ENCODE measurements at places on chromosomes 1 and 21.

GRCh38 chr21:15552914-15553494 lies 176.8 kb upstream of the USP25 start:
- DNase-seq = no peak

DNA sequence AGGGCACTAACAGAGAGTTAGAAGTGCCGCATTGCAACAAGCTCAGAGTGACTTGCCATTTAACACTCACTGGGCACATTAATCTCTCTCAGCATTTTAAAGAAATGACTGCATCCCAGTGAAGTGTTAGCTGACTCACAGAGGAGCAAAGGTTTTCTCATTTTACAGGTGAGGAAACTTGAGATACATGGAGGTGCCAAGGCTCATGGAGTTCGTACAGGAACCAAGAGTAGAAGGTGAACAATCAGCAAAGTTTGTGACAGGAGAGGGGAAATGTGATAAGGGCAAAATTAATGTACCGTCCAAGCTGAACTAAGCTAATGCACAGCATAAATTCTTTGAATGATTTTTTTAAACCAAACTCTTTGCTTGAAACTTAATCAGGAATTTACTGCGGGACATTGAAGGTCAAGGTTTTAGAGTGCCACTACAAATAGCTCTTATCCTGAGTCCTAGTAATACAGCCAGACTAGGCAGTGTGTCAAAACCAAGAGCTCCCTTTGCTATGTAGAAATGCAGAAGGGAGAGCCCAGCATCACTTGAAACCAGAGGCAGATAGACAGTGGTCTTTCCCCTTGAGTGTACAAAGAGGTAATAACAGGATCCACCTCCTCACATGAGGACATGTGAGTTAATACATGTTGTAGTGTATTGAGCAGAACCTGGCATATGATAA lies 22.4 kb upstream of the NTPCR start:
- no peak for DNase-seq

- DNase-seq = no peak
Observed at GRCh38 chr1:115765091-115765490, 3.4 kb downstream of the CASQ2 start.

GRCh38 chr1:152168535-152168868 lies 9.5 kb upstream of the RPTN start:
- DNase-seq = no peak

DNA sequence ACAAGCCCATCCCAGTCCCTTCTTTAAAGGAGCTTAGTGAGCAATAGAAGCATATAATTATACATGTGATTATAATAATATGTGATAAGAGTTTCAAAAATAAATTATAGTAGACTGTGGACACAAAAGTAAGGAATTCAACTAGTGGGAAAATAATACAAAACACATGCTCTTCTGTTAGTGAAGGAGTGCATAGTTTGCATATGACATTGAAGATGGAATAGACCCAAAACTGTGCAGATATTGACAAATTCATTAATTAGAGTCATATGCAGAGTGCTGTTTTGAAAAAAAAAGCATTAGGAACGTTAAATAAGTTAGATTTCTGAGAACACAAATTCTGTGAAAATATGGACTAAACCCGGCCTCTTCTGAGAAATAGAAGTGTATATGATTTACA lies 278.8 kb downstream of the ASTN1 start:
- no peak for DNase-seq

GRCh38 chr1:74690909-74691308 lies 17.3 kb upstream of the ERICH3 start:
- no peak for DNase-seq

DNA sequence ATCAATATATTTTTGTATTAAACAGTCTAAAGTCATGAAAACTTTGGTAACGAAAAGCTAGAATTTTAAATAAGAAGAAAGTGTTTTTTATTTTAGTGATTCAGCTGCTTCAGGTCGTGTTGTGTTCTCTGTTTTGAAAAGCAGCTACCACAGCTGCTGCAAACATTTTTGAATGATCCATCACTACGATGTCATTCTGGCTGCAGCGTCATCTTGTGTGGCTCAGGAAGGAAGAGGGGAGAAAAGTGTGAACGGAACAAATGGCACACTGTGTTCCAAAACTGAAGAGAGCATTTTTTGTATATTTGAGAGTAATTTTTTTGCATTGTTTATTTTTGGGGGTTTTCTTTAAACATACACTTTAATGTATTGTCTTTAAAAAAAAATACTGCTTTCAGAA lies 323.0 kb upstream of the ADGRL2 start:
- no peak for DNase-seq

- DNase-seq = no peak
Observed at GRCh38 chr1:244160455-244161235, 109.6 kb downstream of the ZBTB18 start.

DNA sequence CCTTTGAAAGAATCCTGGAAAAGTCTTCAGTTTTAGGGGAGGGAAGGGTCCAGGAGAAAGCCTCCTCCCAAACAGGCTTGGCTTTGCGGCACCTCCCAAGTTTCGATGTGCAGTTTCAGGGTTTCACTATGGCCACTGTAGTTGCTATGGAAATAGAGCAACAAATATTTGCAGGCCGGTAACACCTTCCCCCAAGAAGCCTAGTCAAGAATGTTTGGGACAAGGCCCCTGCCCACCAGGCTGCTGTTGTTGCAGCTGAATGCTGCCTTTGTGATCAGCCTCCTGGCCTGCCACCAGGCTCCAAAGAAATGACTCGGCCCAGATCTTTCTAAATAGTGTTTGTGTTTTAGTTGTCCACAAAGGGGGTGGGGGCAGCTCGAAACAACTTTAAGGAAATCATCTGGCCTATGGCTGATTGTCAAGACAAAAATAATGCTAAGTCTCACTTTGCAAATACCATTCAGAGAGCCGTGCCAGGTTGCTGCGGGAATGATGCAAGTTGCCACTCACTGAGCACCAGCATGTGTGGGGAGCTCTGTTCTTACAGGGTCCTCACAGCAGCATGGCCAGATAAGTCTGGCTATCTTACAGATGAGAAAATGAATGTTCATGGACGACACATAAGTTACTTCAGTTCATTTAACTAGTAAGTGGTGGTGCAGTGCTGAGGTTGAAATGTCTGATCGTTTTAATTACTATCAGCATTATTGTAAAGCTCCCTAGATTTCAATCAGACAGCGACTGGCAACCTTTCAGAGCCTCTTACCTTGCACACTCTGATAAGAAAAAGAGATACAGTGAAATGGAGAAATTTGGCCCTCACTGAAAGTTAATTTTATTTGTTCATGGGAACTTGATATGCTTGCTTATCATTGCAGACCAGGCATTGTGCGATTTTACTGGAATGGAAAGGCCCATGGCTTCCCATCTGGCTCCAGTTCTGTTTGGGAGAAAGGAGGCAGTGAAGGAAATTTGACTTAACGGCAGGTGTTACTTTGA lies 91.2 kb upstream of the JUN start:
- no peak for DNase-seq

GRCh38 chr1:174258148-174258550 lies 98.8 kb downstream of the RABGAP1L start:
- DNase-seq = peak; percentile 5

DNA sequence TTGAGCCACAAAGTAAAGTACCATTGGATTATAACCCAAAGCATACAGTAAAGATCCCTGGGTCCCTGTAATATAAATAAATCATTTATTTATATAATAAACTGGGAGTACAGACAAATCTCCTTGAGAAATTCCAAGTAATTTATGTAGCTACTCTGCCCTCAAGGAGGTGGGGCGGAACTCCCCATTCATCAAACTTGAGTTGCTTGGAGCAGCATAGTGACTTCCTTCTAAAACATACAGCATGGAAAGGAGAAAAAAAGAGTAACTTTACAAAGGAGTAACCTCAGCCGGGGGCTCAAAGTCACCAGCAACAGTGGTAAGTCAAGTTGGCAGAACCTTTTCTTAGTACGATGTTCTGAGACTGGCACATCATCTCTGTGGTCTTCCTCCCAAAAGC lies 4.5 kb downstream of the LAPTM5 start:
- DNase-seq = no peak

- no peak for DNase-seq
Observed at GRCh38 chr1:183821309-183821888, 16.5 kb downstream of the RGL1 start.

DNA sequence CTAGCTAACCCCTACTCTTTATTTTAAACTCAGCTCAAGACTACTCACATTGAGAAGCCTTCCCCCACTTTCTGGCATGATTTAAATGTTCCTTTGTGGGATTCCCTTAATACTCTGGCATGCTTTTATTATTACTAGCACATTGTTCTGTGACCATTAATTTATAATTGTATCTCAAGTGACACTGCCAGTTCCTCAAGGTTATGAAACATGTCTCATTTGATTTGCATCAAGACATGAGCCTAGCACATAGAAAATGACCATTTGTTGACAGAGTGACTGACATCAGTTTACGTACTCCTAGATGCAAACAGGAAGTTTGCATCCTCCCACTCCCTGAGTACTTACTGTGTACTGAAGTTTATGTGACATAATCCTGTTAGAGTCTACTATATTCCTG lies 15.2 kb downstream of the RGS4 start:
- no peak for DNase-seq

DNA sequence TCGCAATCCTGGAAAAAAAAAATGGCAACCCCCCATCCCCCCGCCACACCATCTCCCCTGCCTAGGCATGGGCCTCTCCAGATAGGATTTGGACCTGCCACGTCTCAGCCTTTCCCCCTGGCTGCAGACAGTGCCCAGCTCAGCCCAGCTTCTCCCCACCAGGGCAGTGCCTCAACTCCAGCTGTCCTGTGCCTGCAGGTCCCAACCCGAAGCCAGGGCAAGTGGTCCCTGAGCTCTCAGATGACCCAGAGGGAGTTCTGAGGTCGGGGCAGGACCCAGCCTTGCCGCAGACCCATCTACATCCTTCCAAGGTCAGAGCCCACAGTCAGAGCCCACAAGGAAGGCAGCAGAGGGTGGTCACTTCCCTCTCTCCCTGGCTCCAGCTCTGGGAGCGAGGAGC lies 86.7 kb upstream of the POU3F1 start:
- no peak for DNase-seq

- no peak for DNase-seq
Observed at GRCh38 chr1:215181518-215181917, 99.0 kb downstream of the KCNK2 start.

- DNase-seq = no peak
Observed at GRCh38 chr1:162696286-162696862, 64.1 kb downstream of the DDR2 start.

GRCh38 chr1:30427545-30427944 lies 295.8 kb downstream of the MATN1 start:
- DNase-seq = no peak

- no peak for DNase-seq
Observed at GRCh38 chr1:48718705-48719104, 58.0 kb downstream of the BEND5 start.

- DNase-seq = no peak
Observed at GRCh38 chr1:40317394-40318074, 448 bp upstream of the COL9A2 start.

DNA sequence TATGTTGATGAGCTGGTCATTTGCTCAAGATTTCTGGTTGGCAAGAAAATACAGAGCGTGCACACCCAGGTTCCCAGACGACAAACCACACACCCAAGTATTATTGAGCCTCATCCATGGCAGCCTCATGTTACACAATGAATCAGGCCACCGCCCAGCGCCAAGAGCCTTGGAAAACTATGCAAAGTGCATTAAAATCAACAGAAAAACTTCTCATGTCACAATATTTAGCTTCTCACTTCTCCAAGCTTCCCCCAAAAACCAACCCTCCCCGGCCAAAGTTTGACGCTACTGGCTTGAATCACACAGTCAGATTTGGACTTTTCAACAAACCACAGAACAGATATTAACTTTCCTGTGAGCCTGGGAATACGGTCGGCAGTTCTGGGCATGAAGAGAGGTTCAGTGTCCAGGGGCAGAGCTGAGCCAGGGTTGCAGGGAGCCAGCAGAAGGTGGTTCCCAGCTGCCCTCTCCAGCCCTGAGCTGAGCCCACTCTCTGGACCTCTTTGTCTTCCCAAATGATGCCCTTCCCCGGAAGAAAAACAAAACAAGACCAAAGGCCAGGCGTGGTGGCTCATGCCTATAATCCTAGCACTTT lies 71.1 kb downstream of the SETD4 start:
- DNase-seq = no peak

GRCh38 chr21:36698981-36699545 lies at the start of gene SIM2:
TSS of gene SIM2 (plus strand) at chr21:36699115. CDS start at chr21:36699747, 632 bp downstream.
- no peak for DNase-seq

DNA sequence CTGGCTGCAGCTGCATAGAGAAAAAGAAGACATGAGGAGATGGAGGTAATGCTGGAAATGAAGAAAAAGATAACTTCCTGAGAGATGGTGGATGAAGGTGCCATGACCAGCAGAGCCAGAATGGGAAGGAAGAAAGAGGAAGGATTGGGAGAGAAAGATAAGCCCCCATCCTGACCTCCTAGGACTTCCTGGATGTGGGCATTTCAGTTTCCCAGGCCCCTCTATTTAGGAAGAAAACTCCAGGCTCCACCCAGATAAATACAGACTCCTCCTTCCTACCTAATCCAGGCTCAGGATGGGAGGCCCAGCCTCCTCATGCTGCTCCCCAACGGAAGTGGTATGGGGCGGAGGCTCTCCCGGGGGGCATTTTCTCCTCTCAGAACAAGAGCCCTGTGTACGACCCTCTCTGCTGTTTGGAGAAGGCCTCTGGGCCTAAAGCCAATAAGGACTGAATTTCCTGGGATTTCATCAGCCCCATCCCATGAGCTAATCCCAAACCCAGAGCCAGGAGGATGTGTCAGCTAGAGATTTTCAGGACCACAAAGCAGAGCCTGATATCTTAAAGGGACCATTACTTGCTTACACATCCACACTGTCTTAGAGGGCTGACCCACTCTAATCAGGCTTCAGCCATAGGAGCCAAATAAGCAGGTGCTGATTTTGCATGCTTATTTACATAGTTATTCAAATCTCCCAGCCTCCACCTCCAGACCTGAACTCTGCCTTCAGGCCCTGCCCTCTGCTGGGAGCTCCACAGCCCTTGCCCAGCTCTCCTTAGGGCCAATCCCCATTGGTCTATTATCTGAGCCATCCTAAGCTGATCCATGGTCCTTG lies 5.1 kb upstream of the ARHGEF2 start:
- DNase-seq = no peak

DNA sequence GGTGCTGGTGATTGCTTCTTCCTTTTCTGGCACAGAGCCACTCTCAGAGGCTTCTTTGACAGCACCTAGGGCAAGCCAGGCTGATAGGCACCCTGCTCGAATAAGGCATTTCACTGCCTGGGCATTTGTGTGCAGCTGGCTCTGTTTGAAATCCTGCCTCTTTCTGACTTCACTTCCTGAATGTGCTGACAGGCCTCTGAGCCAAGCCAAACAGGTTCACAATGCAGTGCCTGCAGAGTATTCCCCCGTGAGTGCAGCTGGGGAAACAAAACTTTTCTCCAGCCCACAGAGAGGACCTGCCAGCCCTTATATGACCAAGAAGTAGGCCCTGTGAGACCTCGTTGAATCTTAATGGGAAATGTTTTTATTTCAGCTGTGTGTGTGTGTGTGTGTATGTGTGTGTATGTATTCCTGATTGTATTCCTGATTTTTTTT lies 10.4 kb downstream of the JUN start:
- DNase-seq = no peak

DNA sequence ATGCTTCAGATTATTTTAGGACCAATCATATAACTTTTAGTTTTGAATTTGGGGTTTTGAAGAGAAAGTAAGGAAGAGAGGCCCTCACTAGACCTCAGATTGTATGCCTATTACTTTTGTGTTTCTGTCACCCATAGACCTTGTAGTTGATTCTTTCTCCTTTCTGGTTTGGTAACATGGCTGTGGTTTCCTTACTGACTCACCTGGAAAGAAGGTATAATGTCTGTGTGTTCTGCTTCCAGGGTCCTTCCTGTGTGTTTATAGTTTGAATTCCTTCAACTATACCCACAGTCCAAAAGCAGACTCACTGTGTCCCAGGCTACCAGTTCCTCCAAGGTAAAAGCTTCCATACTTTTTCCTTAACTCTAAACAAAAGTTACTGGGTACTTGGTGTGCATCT lies 8.1 kb downstream of the SLC44A3 start:
- no peak for DNase-seq
